SJCRH30 (cell line): ENCODE measurements at places on chromosomes 12 and 14. TPM values are rescaled to one million over a fixed set of nuclear protein-coding genes. Genes with fewer than 3 reads are reported as not detected.

DNA sequence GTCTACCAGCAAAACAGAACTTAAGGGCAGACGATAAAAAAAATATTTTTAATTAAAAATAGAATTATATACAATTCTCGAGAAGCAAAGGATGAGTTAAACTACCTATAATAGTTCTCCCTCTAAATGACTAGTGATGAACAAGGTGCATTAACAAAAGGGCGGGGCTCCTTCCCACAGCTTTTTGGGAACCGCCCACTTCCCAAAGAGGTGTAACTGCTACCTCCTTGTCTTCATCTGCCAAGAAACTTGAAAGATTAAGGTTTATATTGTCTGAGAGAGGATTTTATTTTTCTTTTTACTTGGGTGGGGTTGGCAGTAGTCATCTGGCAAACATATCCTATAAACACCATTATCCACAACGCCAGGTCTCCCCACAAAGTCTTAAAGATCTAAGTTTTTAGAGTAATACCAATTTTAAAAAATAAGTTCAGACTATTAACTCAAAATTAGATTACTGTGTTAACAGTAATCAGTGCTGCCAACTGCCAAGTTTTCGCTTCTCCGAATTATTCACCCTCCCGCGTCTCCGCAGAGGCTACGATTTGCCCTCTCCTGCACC lies 938 bp downstream of the RALGAPA1 start:
- DNase-seq: peak; percentile 34

GRCh38 chr14:75310295-75311111 lies 31.9 kb downstream of the FOS start:
- peak; percentile 82 for DNase-seq

- DNase-seq: no peak
Measured at GRCh38 chr14:75769047-75769685, 108.1 kb downstream of the TTLL5 start.

- no peak for DNase-seq
Measured at GRCh38 chr14:30558675-30559555, at the start of gene G2E3. Gene G2E3, plus strand, starts transcription at chr14:30559158. Its CDS starts 21,922 bp downstream, at chr14:30581080.

DNA sequence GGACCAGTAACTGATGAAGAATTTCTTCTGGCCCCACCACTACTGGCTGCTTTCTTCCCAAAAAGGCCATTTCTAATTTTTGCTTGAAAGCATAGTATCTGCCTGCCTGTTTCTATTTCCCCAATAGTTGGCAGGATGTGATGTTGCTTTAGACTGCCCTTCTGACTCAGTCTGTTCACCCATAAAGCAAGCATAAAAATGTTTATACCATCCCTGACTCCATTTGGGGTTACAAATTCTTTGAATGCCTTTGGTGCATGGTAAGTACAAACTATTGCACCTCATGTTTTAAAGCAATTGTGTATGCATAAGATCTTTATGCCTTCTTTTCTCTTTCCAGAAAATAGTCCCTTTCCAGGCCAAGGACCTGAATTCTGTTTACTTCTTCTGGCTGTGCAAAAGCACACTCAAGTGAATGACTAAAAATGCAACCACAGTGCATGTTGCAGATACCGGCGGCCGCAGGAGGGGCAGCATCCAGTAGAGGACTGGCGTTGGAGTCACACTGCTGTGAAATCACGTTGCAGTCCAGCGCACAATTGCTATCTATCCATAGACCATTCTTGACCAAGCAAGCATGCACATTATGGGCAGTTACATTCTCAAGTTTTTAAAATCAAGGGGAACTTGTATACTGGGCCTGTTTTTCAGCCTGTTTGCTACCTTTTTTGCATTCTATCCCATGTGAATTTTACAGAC lies 82.4 kb downstream of the SLC5A8 start:
- DNase-seq: no peak

GRCh38 chr14:36827861-36828260 lies 166.2 kb downstream of the PAX9 start:
- no peak for DNase-seq

GRCh38 chr12:56374726-56375597 lies 12.3 kb upstream of the APOF start:
- no peak for DNase-seq

GRCh38 chr14:63902375-63902976 lies 49.7 kb downstream of the SYNE2 start:
- DNase-seq: no peak

DNA sequence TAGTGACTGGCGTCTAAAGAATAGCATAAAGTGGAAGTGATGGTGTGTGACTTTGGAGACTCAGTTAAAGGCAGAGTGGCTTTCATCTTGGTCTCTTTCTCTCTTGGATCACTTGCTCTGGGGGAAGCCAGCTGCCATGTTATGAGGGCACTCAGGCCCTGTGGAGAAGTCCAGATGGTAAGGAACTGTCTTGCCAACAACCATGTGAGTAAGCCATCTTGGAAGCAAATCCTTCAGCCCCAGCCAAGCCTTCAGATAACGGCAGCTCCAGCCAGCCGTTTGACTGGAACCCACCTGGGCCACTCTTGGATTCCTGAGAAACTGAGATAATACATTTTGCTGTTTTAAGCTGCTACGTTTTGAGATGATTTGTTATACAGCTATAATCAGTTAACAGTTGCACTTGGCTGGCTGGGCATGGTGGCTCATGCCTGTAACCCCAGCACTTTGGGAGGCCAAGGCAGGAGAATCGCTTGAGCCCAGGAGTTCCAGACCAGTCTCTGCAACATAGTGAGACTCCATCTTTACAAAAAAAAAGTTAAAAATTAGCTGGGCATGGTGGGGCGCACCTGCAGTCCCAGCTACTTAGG lies 7.7 kb upstream of the LRRC23 start:
- DNase-seq: no peak

GRCh38 chr12:11136075-11136474 lies 1.6 kb upstream of the TAS2R30 start:
- no peak for DNase-seq

GRCh38 chr12:57092529-57092862 lies 3.6 kb downstream of the NAB2 start:
- peak; percentile 52 for DNase-seq

- DNase-seq: peak; percentile 77
Measured at GRCh38 chr12:52121824-52122539, 42.5 kb downstream of the SMIM41 start.

DNA sequence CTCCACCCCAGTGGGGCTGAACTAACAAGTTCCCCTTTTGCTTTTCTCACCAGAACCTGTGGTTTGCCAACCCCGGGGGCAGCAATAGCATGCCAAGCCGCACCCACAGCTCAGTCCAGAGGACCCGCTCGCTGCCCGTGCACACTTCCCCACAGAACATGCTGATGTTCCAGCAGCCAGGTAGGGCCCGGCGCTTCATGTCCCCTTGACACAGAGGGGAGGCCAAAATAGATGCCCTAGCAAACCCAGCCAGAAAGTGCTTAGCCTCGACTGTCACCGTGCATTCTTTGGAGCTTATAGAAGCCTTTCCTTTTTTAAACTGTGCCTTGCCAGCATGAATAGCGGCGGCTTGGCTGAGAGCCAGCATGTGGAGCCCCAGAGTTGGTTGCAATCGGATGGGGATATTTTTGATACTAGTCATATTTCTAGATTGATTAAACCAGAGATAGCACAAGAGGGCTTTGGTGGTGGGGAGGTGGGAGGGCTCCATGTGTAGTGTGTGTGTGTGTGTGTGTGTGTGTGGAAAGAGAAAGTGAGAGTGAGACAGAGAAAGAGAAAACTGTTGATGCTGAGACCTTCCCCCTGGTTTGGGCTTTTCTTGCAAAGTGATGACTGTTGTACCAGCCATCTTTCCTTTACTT lies 126.1 kb downstream of the GCH1 start:
- DNase-seq: no peak

- DNase-seq: no peak
Measured at GRCh38 chr12:108335349-108336119, 3.6 kb downstream of the CMKLR1 start.

GRCh38 chr12:106249411-106250135 lies 1.8 kb upstream of the CKAP4 start:
- DNase-seq: no peak

DNA sequence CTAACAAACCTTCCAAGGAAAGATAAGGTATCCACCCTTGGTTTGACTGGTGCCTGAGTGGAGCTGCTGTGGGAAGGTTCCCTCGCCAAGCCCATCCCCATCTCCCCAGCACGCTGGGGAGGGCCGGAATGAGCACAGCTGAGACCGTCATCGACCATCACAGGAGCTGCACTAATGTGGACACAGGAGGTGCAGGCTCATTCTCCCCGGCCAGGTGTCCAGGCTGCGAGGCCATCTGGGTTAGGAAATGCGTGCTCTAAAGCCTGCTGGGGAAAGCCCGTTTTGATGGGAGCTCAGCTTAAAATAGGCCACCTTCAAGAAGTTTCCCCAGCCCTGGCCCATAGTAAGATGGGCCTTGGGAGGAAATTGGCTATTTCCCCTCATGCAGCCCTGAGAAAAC lies 35.2 kb upstream of the FOXN3 start:
- no peak for DNase-seq

- peak; percentile 23 for DNase-seq
Measured at GRCh38 chr12:2583091-2583497, 211.7 kb upstream of the FKBP4 start.

DNA sequence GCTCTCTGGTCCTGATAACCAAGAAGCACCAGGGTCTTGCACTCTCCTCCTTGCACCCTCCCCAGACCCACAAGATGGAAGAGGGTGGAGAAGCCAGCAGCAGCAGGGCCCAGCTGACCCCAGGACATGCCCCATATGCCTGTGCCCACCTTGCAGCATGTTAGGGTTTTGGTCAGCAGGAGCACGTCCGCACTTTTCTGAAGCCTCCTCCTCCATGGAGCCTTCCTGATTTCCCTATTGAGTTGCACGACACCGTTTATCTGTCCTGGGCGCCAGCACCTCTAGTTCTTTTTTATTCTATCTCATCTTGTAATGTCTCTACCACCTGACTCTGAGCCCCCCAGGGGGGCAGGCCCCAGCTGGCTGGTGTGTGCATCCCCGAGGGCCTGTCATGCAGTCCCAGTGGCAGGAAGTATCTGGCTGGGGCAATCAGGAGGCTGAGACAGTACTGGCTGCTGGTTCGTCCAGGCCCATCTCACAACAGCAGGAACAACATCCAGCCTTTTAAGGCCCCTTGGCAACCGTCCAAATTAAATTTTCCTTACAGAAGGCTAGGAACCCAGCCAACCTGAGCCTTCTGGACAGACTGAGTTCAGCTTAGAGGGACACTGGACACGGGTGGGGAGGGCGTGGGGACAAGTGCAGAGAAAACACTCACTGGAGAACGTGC lies 39.6 kb downstream of the CCDC85C start:
- peak; percentile 62 for DNase-seq

GRCh38 chr12:22971701-22972191 lies 346.8 kb downstream of the ETNK1 start:
- no peak for DNase-seq

DNA sequence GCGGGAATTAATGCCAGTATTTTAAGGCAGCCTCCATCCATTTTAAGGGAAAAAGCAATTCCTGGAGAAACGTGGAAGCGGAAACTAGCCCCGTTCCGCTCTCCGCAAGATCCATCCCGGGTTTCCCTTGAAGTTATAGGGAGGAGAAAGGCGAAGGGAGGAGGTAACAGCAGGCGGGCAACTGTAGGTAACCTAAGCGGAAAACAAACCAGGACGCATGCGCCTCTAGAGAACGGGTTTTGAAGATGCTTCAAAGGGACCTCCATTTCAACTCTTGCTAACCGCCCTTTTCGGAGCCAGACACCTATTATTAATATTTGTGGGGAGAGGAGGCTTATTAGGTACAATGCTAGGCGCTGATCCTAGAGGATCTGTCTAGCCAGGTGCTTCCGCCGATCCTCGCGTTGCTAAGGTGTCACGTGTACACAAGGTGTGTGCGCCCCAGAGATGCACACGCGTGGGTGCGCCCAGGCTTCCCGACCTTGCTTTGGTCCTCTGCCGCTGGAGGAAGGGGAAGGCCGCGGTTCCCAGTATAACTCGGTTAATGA lies 6.2 kb downstream of the TBX5 start:
- no peak for DNase-seq

GRCh38 chr12:131583090-131583712 lies 127.7 kb upstream of the SFSWAP start:
- no peak for DNase-seq

DNA sequence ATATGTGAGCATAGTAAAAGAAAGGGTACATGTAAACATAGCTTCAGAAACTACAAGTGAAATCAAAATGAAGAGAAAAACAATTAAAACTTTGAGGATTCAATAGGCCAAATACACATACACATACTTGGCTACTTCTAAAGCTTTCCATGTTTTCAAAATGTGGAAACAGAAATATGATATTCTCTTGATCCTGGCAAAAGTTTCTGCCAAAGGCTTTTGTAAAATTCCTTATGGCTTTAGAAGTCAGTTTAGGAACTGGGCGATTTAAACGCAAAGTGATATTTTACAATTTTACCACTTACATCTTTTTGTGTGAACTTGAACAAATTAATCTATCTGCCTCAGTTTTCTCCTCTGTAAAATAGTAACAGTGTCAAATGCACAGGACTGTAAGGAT lies 756.4 kb downstream of the C12orf50 start:
- DNase-seq: no peak

GRCh38 chr14:64119980-64120379 lies 174.2 kb downstream of the ESR2 start:
- DNase-seq: no peak

DNA sequence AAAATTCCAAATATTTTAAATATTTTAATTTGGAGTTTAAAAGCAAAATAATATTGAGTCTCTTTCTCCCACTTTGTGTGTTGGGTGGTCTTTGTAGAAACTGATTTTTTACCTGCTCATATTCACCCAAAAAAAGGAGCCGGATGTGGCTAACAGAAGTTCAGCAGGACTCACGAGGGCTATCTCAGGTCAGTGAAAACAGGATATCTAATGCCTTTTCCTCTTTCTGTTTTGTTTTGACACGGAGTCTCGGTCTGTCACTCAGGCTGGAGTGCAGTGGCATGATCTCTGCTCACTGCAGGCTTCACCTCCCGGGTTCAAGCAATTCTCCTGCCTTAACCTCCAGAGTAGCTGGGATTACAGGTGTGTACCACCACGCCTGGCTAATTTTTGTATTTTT lies 30.8 kb downstream of the COA8 start:
- DNase-seq: no peak

GRCh38 chr14:87170179-87170578 lies 822.8 kb downstream of the GALC start:
- DNase-seq: no peak

The IFNG-AS1 gene
- not detected in 2 replicates for total RNA-seq

The TSPAN11 gene
- total RNA-seq: 6.5 and 6.7 TPM in 2 replicates

The DIO3 gene
- not detected in 2 replicates for total RNA-seq

The ALDH2 gene
- 0.79 and 2.0 TPM in 2 replicates for total RNA-seq

The SLC38A6 gene
- total RNA-seq: 50.2 and 63.0 TPM in 2 replicates

The FAM161B gene
- 0.94 and 1.1 TPM in 2 replicates for total RNA-seq

The PZP gene
- total RNA-seq: not detected in 2 replicates

The CPM gene
- total RNA-seq: 0.43 and 1.2 TPM in 2 replicates

The ANKRD33 gene
- not detected in 2 replicates for total RNA-seq

The TMCC3 gene
- total RNA-seq: 2.4 and 2.5 TPM in 2 replicates

The KLRC1 gene
- total RNA-seq: not detected in 2 replicates

The ANO4 gene
- total RNA-seq: 0.16 and 0.18 TPM in 2 replicates

The TESPA1 gene
- not detected in 2 replicates for total RNA-seq

The RASSF9 gene
- 0.03 and 0.10 TPM in 2 replicates for total RNA-seq

The TAC3 gene
- total RNA-seq: not detected in 2 replicates

The IL26 gene
- not detected in 2 replicates for total RNA-seq
